Esophagus (tissue), 2 donors: ENCODE measurements at places on chromosomes 5 and 9. TPM values are rescaled to one million over a fixed set of nuclear protein-coding genes. Genes with fewer than 3 reads are reported as not detected.

PTGS1 gene
- polyA plus RNA-seq, result 6.8 TPM

CRB2 gene
- polyA plus RNA-seq, result 0.02 TPM

COL15A1 gene
- polyA plus RNA-seq, result 5.2 TPM

GRM6 gene
- polyA plus RNA-seq, result not detected

PCDHB11 gene
- 0.47 TPM for polyA plus RNA-seq

PIP5KL1 gene
- 4.8 TPM for polyA plus RNA-seq

PKD2L2 gene
- not detected for polyA plus RNA-seq

SHROOM1 gene
- polyA plus RNA-seq, result 3.3 TPM

ZNF367 gene
- polyA plus RNA-seq, result 2.5 TPM

FKTN gene
- 2.4 TPM for polyA plus RNA-seq

CMYA5 gene
- 0.46 TPM for polyA plus RNA-seq

PWWP2A gene
- 4.8 TPM for polyA plus RNA-seq

SVEP1 gene
- polyA plus RNA-seq, result 0.71 TPM

GFI1B gene
- 0.02 TPM for polyA plus RNA-seq

ZNF474 gene
- 0.04 TPM for polyA plus RNA-seq

PCDHA1 gene
- 0.02 TPM for polyA plus RNA-seq

SLC27A6 gene
- 0.98 TPM for polyA plus RNA-seq

SARDH gene
- polyA plus RNA-seq, result 0.20 TPM

FCN2 gene
- 0.04 TPM for polyA plus RNA-seq
